ENCODE measurements at places on chromosomes 13 and 19.

- DNase-seq = no peak
Observed at GRCh38 chr13:113907635-113908617, 44.0 kb upstream of the GAS6 start.

- DNase-seq = no peak
Observed at GRCh38 chr19:30882411-30883005, 466.7 kb downstream of the TSHZ3 start.

DNA sequence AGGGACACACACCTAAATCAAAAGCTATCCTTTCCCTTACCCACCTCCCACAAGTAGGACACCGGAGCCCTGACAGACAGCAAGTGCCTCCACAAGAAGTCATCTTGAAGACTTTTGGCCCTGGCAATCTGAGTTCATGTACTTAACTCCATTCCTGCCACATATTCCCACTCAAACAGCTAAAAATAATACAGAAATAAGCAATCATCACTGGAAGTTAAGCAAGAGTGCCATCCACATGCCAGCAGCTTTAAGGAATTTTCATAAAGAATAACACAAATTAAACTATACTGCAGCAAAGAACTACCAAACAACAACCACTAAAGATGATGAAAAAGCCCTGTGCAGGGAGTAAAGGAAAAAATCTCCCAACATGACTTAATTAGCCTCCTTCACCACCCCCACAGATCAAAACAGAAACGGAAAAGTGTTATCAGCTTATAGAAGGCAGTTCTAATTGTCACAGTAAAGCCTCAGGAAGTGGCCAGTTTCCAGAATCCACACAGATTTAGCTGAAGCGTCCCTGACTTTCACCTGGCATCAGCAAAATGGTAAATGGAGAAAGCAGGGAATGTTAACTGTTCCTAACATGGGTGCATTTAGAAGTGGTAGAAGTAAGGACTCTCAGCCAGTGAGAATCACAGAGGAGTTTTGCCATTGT, 343.9 kb downstream of the TBC1D4 start:
- DNase-seq = no peak

- DNase-seq = peak; percentile 77
Observed at GRCh38 chr19:38683393-38684077, 36.1 kb downstream of the ACTN4 start.

DNA sequence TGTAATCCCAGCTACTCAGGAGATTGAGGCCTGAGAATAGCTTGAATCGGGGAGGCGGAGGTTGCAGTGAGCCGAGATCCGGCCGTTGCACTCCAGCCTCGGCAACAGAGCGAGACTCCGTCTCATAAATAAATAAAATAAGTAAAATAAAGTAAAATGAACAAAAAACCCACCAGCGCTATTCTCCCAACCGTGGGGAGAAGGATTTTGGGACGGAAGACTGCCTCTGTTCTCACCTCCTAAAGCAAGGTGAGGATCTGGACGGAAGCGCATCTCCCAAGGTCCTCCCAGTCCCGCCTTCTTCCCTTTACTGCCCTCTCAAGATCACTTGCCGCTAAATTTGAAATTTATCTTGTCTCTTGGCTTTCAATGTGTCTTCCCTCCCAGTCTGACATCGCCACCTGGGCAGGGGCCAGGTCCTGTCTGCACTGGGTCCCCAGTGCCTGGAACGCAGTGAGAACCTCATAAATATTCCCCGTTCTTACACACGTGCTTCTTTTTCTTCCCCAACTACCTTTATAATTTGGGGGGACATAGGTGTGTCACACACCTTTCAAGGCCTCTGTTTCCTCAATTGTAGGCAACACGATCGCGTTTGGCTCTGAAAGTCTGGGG, 1.2 kb upstream of the DNAJB1 start:
- no peak for DNase-seq
